Body of pancreas (tissue), 4 donors: ENCODE measurements at places on chromosomes 6 and 20. TPM values are rescaled to one million over a fixed set of nuclear protein-coding genes. Genes with fewer than 3 reads are reported as not detected.
A peak's percentile ranks its signal among the peaks of the same experiment; 100 is the strongest.

DNA sequence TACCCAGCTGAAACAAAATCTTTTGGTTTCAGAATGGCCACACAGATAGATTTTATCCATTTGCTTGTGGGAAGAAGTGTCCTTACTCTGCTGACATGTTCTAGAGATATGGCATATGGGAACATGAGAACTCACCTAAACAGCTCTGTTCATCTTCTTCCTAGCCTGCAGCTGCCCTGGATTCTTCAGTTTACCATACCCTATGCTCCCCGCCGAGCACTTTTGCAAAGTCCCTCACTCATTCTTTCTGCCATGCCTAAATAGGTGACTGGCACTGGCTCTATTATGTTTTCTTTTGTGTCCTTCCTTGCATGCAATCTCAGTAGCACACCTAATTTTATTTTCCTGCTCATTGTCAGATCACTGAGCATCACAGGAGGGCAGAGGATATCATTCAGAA, 293.7 kb upstream of the RSPO3 start:
- no peaks in the 10 kb centered on the region for H3K27me3 ChIP-seq
- H3K4me3 ChIP-seq, result no peak overlapping the region
- no peak overlapping the region for H3K27ac ChIP-seq
- H3K4me1 ChIP-seq, result no peaks in the 10 kb centered on the region
- H3K36me3 ChIP-seq, result no peaks in the 10 kb centered on the region

GRCh38 chr6:99951016-99951805, 42.8 kb downstream of the MCHR2 start:
- no peak overlapping the region for H3K4me3 ChIP-seq
- H3K27ac ChIP-seq, result no peak overlapping the region
- H3K36me3 ChIP-seq, result no peaks in the 10 kb centered on the region
- DNase-seq, result no peak

DNA sequence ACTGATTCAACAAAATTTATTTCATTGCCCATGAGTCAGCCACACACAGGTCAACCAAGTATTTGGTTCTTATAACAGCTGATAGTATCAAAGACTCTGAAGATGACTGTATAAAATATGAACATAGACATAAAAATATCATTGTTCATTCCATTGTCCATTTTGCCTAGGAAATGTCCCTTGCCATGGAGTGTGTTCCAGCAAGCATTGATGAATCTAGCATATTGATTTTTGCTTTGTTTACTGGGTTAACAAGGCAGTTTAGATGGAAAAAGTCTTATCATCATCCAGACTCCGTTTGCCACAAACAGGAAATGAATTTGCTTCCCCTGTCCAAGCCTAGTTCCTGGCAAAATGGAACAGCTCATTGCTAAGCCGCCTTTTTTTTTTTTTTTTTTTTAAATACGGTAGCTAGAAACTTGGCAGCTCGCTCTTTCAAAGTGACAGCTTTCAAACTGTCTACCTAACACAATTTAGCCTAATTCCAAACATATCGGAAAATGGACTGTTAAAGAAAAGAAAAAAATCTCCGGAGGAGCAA, 7.5 kb downstream of the F13A1 start:
- DNase-seq, result no peak
- no peaks in the 10 kb centered on the region for H3K4me1 ChIP-seq
- no peaks in the 10 kb centered on the region for H3K36me3 ChIP-seq
- no peaks in the 10 kb centered on the region for H3K27me3 ChIP-seq

GRCh38 chr20:23654717-23655116, 17.0 kb upstream of the CST3 start:
- H3K27ac ChIP-seq, result no peak overlapping the region
- H3K27me3 ChIP-seq, result no peaks in the 10 kb centered on the region
- no peaks in the 10 kb centered on the region for H3K36me3 ChIP-seq
- H3K4me1 ChIP-seq, result peaks cover 13% of the 10 kb centered on the region
- no peak for DNase-seq

DNA sequence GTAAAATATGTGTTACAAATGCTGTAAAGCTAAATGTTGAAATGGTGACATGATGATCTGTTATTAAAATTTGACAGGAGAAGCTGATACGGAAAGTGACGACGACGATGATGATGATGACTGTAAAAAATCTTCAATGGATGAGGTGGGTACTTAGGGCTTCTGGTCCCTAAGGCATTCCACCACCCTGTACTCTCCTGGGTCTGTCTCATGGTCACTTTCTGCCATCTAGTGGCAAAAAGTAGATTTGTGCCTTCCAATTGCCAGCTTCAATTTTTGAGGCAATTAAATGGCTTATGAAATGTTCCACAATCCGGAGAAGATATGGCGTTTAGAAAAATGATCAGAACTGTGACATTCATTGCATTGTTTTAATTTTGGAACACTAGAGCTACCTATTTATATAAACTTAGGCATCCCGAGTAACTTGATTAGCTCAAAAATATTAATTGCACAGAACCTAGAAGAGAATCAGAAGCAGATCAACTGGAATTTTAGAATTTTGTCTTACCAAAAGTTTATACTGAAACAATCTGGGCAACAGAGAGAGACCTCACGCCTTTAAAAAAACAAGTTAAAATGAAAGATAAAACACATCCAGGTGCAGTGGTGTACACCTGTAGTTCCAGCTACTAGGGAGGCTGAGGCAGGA, 346.5 kb upstream of the PLCB4 start:
- peak; percentile 42 for DNase-seq
- no peak overlapping the region for H3K27ac ChIP-seq
- H3K4me1 ChIP-seq, result no peaks in the 10 kb centered on the region
- no peaks in the 10 kb centered on the region for H3K36me3 ChIP-seq

- no peaks in the 10 kb centered on the region for H3K27me3 ChIP-seq
- H3K27ac ChIP-seq, result peak overlapping the region; percentile 82
- peak overlapping the region; percentile 98 for H3K4me3 ChIP-seq
- H3K36me3 ChIP-seq, result peaks cover 4% of the 10 kb centered on the region
- peak; percentile 8 for DNase-seq
- H3K4me1 ChIP-seq, result peaks cover 12% of the 10 kb centered on the region
Measured at GRCh38 chr20:45792317-45793118, 764 bp downstream of the DNTTIP1 start.

DNA sequence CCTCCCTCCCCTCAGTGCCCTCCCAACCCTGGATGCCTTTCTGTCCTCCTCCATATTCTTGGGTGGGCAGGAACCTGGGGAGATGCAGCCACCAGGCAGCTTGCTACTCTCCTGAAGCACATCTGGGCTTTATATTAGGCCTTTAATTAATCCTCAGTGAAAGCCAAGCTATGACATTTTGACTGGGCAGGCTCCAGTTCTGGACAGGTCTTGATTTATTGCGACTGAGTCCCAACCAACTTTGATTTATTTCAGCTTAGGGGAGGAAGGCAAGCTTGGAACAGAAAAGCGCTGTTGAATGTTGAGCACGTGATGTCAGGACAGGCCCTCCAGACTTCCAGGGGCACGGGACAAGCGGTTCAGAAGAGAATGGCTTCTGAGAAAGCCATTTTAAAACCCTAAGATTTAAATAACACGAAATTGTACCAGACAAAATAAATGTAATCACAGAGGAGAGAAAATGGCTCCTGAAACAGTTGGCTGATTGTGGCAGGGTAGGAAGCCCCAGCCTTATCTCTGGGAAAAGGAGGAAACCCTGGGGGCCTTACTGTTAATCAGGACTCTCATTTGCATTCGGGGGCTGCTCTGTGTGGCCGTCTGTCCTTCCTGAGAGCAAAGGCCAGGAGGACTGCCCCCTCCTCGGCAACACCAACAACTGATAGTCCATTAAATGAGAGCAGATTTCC, 294.2 kb downstream of the FOXC1 start:
- H3K27ac ChIP-seq, result peak overlapping the region; percentile 52
- H3K4me1 ChIP-seq, result peaks cover 26% of the 10 kb centered on the region
- H3K4me3 ChIP-seq, result no peak overlapping the region
- no peak for DNase-seq
- no peaks in the 10 kb centered on the region for H3K27me3 ChIP-seq

GRCh38 chr6:90135667-90136066, 161.0 kb downstream of the BACH2 start:
- no peak for DNase-seq
- no peak overlapping the region for H3K27ac ChIP-seq
- H3K4me3 ChIP-seq, result no peak overlapping the region
- no peaks in the 10 kb centered on the region for H3K4me1 ChIP-seq

GRCh38 chr6:97068211-97068610, 143.7 kb downstream of the KLHL32 start:
- no peaks in the 10 kb centered on the region for H3K27me3 ChIP-seq
- no peak overlapping the region for H3K4me3 ChIP-seq
- no peak for DNase-seq
- H3K4me1 ChIP-seq, result no peaks in the 10 kb centered on the region
- no peaks in the 10 kb centered on the region for H3K36me3 ChIP-seq

- no peak overlapping the region for H3K4me3 ChIP-seq
- H3K27me3 ChIP-seq, result no peaks in the 10 kb centered on the region
- no peaks in the 10 kb centered on the region for H3K36me3 ChIP-seq
- no peak for DNase-seq
Measured at GRCh38 chr20:50467174-50467573, 43.0 kb upstream of the PTPN1 start.

GRCh38 chr20:3227936-3228749, 10.8 kb downstream of the SLC4A11 start:
- no peaks in the 10 kb centered on the region for H3K36me3 ChIP-seq
- H3K4me3 ChIP-seq, result no peak overlapping the region
- no peak overlapping the region for H3K27ac ChIP-seq
- no peak for DNase-seq
- no peaks in the 10 kb centered on the region for H3K27me3 ChIP-seq
- H3K4me1 ChIP-seq, result no peaks in the 10 kb centered on the region

DNA sequence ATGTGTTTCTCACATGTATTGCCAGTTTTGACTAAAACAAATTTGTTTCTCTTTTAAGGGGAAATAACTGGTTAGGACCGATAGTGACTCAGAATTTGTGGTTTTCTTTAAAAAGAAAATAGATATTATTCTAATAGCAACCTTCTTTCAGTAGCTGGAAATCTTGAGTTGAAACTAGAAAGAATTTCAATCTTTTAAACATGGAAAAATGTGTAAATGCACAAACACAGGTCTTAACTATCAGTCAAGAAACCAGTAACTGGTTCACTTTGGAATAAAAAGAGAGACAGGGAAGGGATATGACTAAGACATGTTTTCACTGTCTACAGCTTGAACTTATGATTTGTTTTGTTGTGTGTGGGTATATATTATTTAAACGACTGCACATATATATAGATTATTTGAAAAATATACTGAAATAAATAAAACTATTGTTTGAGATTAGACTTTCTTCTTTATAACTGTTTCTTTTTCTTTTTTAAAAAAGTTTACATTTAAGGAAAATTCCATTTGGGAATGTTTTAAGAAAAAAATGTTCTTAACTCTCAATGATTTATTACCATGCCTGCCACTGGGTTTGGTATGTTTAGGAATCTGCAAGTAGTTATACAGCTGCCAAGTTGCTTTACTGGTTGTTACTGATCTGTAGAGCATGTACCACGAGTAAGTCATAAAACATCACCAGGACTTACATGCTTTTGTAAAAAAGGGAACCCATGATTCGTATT, 753.3 kb upstream of the MARCKS start:
- DNase-seq, result no peak
- H3K27ac ChIP-seq, result no peak overlapping the region
- H3K4me3 ChIP-seq, result no peak overlapping the region
- no peaks in the 10 kb centered on the region for H3K4me1 ChIP-seq
- no peaks in the 10 kb centered on the region for H3K36me3 ChIP-seq

DNA sequence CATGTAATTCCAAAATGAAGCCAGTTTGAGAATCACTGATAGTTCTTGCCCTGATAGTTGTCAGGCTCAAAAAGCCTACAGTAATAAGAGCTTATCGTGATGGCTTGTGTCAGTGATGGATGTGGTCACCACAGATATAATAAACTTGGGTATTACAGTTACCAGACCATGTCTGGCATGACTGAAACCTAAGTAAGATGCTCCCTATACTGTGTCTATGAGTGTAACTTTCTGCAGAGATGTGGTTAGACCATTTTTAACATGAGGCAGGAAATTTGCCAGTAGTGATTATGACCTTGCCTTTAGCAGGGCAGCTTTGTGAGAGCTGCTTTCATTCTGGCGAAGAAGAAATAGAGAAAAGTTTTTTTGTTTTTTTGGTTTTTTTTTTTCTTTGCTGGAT, 90.2 kb downstream of the ANKS1A start:
- H3K27ac ChIP-seq, result no peak overlapping the region
- H3K4me3 ChIP-seq, result no peak overlapping the region
- H3K4me1 ChIP-seq, result no peaks in the 10 kb centered on the region
- no peak for DNase-seq
- H3K27me3 ChIP-seq, result no peaks in the 10 kb centered on the region

DNA sequence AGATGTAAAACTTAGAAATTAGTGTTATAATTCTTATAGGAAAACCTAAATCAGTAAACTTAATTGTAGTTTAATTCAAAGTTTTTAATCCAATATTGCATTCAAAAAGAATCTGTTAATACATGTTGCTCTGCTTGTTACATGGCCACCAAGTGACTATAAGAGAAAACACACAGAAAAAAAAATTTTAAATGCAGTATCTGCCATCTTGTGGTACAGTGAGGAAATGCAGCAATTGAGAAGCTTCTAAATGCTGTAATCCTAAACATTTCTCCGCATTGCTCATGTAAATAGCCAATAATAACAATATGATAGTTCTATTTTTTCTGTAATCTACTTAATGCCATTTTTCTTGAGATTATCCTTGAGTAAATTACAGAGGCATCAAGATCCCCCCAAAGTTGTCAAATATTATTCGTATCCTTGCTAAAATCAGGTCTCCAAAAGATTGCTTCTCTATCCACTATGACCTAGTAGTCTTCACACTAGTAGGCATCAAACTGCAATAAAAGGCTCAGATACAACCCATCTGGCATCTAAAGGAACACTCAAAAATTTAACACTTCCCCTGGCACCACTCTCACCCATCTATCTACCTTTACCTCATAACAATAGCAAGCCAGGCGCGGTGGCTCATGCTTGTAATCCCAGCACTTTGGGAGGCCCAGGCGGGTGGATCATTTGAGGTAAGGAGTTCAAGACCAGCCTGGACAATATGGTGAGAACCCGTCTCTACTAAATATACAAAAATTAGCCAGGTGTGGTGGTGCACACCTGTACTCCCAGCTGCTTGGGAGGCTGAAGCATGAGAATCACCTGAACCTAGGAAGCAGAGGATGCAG, 34.6 kb downstream of the HDAC2 start:
- H3K36me3 ChIP-seq, result no peaks in the 10 kb centered on the region
- H3K4me1 ChIP-seq, result peaks cover 6% of the 10 kb centered on the region
- no peak overlapping the region for H3K4me3 ChIP-seq

DNA sequence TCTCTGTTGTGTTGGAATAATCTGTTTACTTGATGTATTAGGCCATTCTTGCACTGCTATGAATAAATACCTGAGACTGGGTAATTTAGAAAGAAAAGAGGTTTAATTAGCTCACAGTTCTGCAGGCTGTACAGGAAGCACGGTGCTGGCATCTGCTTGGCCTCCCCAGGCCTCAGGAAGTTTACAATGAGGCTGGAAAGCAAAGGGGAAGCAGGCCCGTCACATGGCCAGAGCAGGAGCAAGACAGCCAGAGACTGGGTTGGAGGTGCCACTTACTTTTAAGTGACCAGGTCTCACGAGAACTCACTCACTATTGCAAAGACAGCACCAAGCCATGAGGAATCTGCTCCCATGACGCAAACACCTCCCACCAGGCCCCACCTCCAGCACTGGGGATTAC, 50.6 kb upstream of the FUCA2 start:
- DNase-seq, result no peak

- H3K4me3 ChIP-seq, result no peak overlapping the region
- no peak overlapping the region for H3K27ac ChIP-seq
- H3K36me3 ChIP-seq, result no peaks in the 10 kb centered on the region
- H3K4me1 ChIP-seq, result peaks cover 13% of the 10 kb centered on the region
Measured at GRCh38 chr6:157278171-157278570, 45.1 kb downstream of the TMEM242 start.

EYS gene
- total RNA-seq, result not detected

PRICKLE4 gene
- total RNA-seq, result 4.4 TPM

DZANK1 gene
- total RNA-seq, result 1.6 TPM

OR2H2 gene
- not detected for total RNA-seq

RCAN2 gene
- 5.3 TPM for total RNA-seq

BCAS4 gene
- total RNA-seq, result under 0.01 TPM

DPM1 gene
- total RNA-seq, result 32.7 TPM
